ENCODE measurements at places on chromosomes 4 and X. TPM values are rescaled to one million over a fixed set of nuclear protein-coding genes. Genes with fewer than 3 reads are reported as not detected.

DNA sequence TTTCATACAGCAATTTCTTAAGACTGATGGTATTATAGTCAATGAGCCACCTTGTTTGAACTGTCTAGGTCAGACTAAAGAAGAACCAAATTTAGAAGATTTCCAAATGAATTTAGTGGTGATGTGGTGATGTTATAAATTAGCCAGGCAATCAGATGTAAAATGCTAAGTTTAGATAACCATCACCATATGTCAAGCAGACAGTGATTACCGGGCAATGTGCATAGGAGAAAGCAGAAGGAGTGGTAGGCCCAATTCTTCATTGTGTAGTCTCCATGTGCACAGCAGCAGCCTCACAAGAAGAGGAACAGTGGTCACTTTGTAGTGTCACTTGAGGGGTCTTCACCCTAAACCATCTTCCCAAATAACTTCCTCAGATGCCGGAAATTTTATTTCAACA lies 198.8 kb downstream of the ANTXR2 start:
- peaks cover 8% of the 10 kb centered on the region for H3K27me3 ChIP-seq
- H3K36me3 ChIP-seq = peaks cover 8% of the 10 kb centered on the region
- H3K27ac ChIP-seq = no peak overlapping the region

- DNase-seq = peak; percentile 24
- H3K4me3 ChIP-seq = peak overlapping the region; percentile 66
- H3K4me1 ChIP-seq = peaks cover 13% of the 10 kb centered on the region
- H3K27ac ChIP-seq = no peak overlapping the region
- no peaks in the 10 kb centered on the region for H3K36me3 ChIP-seq
Observed at GRCh38 chr4:118351851-118352827, 664 bp downstream of the PRSS12 start.

- H3K4me1 ChIP-seq = no peaks in the 10 kb centered on the region
- H3K27ac ChIP-seq = no peak overlapping the region
- no peaks in the 10 kb centered on the region for H3K27me3 ChIP-seq
- no peak for DNase-seq
- peaks cover 1% of the 10 kb centered on the region for H3K36me3 ChIP-seq
- no peak overlapping the region for H3K4me3 ChIP-seq
Observed at GRCh38 chr4:134548052-134548628, 346.6 kb upstream of the PABPC4L start.

DNA sequence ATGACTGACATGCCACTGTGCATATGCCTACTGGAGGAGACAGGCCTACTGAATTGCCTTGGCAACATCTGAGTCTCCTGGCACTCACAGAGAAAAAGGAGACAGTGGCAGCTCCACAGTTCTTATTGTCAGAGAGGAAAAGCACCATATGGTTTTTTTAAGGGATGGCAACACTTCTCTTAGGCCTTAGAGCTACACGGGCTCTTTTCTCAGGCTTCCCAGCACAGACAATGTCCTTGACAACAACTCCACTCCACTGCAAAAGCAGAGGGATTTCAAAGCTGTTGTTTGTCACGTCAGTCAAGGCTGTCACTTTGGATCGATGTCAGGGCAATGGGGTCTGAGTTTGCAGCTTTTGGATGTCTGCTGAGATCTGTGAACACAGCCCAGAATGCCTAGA lies 4.7 kb upstream of the CLCN4 start:
- peaks cover 35% of the 10 kb centered on the region for H3K27me3 ChIP-seq
- no peak for DNase-seq
- no peak overlapping the region for H3K4me3 ChIP-seq
- no peak overlapping the region for H3K27ac ChIP-seq
- H3K36me3 ChIP-seq = no peaks in the 10 kb centered on the region

- no peaks in the 10 kb centered on the region for H3K4me1 ChIP-seq
- no peaks in the 10 kb centered on the region for H3K27me3 ChIP-seq
Observed at GRCh38 chrX:9662148-9662547, 103.5 kb downstream of the GPR143 start.

GRCh38 chr4:10083861-10084641 lies 32.5 kb downstream of the WDR1 start:
- peaks cover 15% of the 10 kb centered on the region for H3K36me3 ChIP-seq
- no peak overlapping the region for H3K4me3 ChIP-seq
- no peaks in the 10 kb centered on the region for H3K27me3 ChIP-seq
- H3K4me1 ChIP-seq = no peaks in the 10 kb centered on the region
- no peak for DNase-seq

DNA sequence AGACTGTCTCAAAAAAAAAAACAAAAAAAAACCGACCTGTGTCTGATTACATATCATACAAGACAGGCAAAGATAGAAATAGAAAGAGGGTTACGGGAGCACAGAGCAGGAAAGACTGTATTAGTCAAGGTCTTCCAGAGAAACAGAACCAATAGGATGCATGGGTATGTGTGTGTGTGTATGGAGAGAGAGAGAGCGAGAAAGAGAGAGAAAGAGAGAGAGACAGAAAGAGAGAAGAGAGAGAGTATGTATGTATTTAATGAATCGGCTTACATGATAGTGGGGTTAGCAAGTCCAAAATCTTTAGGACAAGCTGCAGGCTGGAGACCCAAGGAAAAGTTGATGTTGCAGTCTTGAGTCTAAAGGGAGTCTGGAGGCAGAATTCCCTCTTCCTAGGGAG lies 7.5 kb upstream of the DDX3X start:
- DNase-seq = no peak
- H3K27me3 ChIP-seq = peaks cover 11% of the 10 kb centered on the region
- no peaks in the 10 kb centered on the region for H3K36me3 ChIP-seq
- no peak overlapping the region for H3K4me3 ChIP-seq
- H3K27ac ChIP-seq = no peak overlapping the region
- peaks cover 27% of the 10 kb centered on the region for H3K4me1 ChIP-seq

DNA sequence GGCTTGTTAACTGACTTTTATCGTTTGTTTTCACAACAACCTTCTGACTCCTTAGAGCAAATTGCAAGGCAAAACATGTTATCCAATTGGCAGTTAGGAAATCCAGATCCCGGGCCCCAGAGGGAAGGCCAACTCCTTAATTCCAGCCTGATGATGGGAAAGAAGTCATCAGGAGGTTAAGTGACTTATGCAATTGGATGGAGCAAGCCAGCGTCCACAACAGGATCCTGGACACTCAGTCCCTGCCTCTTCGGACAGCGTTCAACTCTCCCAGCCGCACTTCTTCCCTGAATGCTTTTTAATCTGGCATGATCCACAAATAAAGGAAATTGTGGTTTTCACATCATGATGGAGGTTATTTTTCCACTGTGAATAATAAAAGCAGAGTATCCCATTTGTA lies 310.1 kb downstream of the RAB28 start:
- no peaks in the 10 kb centered on the region for H3K36me3 ChIP-seq
- no peak overlapping the region for H3K4me3 ChIP-seq
- no peaks in the 10 kb centered on the region for H3K4me1 ChIP-seq

- H3K27ac ChIP-seq = no peak overlapping the region
- H3K27me3 ChIP-seq = no peaks in the 10 kb centered on the region
- no peaks in the 10 kb centered on the region for H3K4me1 ChIP-seq
- no peaks in the 10 kb centered on the region for H3K36me3 ChIP-seq
- H3K4me3 ChIP-seq = no peak overlapping the region
Observed at GRCh38 chr4:88295656-88296055, 11.3 kb upstream of the PPM1K start.

DNA sequence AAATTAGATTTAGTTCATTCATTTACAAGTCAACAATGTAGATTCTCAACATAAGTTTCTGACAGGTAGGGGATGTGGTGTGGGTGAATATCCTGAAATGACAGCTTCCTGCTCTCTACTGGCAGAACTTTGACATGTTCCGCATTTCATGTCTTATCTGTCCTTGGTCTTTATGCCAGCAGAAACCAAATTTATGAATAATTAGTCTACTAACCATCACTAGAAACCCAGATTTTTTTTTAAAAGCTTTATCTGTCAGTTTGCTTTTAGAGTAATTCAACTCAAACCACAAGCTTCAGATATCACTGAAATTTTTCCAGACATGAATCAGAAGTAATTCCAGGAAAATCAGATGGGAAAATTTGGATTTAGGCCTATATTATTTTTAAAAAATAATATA lies 17.9 kb downstream of the COQ2 start:
- no peaks in the 10 kb centered on the region for H3K27me3 ChIP-seq
- peaks cover 6% of the 10 kb centered on the region for H3K36me3 ChIP-seq
- no peak overlapping the region for H3K27ac ChIP-seq
- H3K4me1 ChIP-seq = peaks cover 17% of the 10 kb centered on the region

DNA sequence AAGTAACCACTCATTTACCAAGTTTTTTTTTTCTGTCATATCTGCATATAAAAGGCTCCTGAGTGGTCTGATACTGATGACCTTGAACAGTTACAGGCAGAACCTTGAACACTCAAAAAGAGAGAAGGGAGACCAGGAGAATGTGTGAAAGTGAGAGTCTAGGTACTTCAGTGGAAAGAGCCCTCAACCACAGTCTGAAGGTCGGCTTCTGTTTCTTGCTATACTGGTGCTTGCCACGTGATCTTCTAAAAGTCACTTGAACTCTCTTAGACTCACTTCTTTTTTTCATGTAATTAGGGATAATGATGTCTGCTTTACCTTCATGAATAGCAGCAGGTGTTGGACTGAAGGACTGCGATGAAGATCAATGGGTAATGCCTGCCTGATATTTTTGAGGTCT lies 22.8 kb downstream of the GABRB1 start:
- H3K4me3 ChIP-seq = no peak overlapping the region
- H3K27me3 ChIP-seq = peaks cover 20% of the 10 kb centered on the region
- no peak for DNase-seq
- no peaks in the 10 kb centered on the region for H3K4me1 ChIP-seq

- H3K27me3 ChIP-seq = no peaks in the 10 kb centered on the region
- H3K4me1 ChIP-seq = peaks cover 17% of the 10 kb centered on the region
- DNase-seq = no peak
- no peaks in the 10 kb centered on the region for H3K36me3 ChIP-seq
Observed at GRCh38 chr4:81625422-81626417, 154.0 kb upstream of the RASGEF1B start.

DNA sequence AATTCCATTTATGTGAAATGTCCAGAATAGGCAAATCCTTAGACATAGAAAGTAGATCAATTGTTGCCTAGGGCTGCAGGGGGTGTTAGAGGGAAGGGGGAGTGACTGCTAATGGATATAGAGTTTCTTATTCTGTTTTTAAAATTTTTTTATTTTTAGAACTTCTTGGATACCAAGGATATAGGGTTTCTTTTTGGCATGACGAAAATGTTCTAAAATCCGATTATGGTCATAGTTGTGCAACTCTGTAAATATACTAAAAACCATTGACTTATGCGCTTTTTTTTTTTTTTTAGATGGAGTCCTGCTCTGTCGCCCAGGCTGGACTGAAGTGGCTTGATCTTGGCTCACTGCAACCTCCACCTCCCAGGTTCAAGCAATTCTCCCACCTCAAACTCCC lies 125.2 kb upstream of the USP9X start:
- DNase-seq = no peak
- H3K4me3 ChIP-seq = no peak overlapping the region
- no peak overlapping the region for H3K27ac ChIP-seq
- H3K4me1 ChIP-seq = no peaks in the 10 kb centered on the region
- no peaks in the 10 kb centered on the region for H3K36me3 ChIP-seq
- H3K27me3 ChIP-seq = peaks cover 4% of the 10 kb centered on the region

DNA sequence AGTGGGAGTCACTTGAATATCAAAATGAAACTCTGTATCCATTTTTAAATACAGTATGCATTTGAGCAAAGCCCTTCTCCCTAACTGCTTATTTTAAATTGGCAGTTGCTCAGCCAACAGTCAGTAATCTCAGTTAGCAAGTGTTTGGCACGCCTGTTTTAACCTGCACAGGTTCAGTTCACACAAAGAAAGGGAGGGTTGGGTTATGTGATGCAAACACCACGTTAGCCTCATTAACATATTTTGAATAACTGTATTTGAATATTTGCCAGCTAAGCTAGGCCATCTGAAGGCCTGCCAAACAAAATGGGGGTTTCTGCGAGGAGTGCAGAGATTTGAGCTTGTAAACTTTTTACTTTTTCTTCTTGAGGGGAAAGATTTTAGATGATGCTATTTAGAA lies 19.8 kb downstream of the GAB1 start:
- H3K36me3 ChIP-seq = no peaks in the 10 kb centered on the region
- no peak overlapping the region for H3K4me3 ChIP-seq
- peaks cover 42% of the 10 kb centered on the region for H3K4me1 ChIP-seq
- H3K27me3 ChIP-seq = peaks cover 8% of the 10 kb centered on the region
- H3K27ac ChIP-seq = no peak overlapping the region

GRCh38 chr4:1051472-1051871 lies 40.0 kb downstream of the FGFRL1 start:
- no peak overlapping the region for H3K4me3 ChIP-seq
- no peak overlapping the region for H3K27ac ChIP-seq
- peaks cover 19% of the 10 kb centered on the region for H3K4me1 ChIP-seq
- no peak for DNase-seq

- no peak overlapping the region for H3K4me3 ChIP-seq
- H3K36me3 ChIP-seq = no peaks in the 10 kb centered on the region
- no peak overlapping the region for H3K27ac ChIP-seq
- no peaks in the 10 kb centered on the region for H3K27me3 ChIP-seq
- no peaks in the 10 kb centered on the region for H3K4me1 ChIP-seq
Observed at GRCh38 chr4:128471576-128471975, 184.0 kb upstream of the PGRMC2 start.

- no peaks in the 10 kb centered on the region for H3K27me3 ChIP-seq
- no peaks in the 10 kb centered on the region for H3K4me1 ChIP-seq
- no peaks in the 10 kb centered on the region for H3K36me3 ChIP-seq
- no peak for DNase-seq
Observed at GRCh38 chrX:33339219-33339618, 127.9 kb upstream of the DMD start.

DNA sequence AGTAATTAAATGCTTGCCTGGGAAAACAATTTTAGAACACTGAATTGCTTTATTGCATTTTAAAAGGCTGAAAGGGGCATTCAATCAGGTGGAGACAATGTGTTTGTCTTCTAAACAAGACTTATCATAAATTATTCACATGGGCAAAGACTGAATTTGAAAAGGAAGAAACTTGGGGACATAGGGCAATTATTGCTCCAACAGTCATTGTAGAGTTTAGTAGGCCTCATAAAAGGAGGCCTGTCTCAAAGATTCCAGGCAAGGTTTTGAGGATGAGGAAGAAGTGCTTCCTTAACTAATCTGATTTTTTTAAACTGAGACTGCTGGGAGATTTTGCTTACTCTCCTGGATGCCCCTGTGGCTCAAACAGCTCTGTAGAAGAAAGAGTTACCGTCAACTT lies 174.4 kb upstream of the RPS6KA3 start:
- peaks cover 27% of the 10 kb centered on the region for H3K4me1 ChIP-seq
- H3K27me3 ChIP-seq = peaks cover 8% of the 10 kb centered on the region
- no peak overlapping the region for H3K4me3 ChIP-seq
- DNase-seq = no peak
- H3K27ac ChIP-seq = no peak overlapping the region
- H3K36me3 ChIP-seq = no peaks in the 10 kb centered on the region

DNA sequence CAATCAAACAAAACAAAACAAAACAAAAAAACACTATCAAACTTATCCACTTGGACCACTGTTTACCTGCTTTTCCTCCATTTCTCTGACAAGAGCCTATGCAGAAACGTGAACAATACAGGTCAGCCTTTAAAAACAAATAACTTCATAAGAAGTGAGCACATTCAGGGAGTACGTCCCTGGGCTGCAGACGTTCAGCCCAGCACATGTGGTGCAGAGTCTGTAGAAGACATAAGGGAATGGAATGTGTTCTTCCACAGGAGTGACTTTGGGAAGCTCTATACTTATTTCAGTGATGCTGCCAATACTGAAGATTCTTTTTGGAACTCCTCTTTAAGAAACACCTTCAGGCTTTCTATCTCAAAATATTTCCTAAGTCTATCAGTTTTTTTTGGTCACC lies 120.6 kb downstream of the SPRY1 start:
- H3K27me3 ChIP-seq = no peaks in the 10 kb centered on the region
- H3K36me3 ChIP-seq = peaks cover 2% of the 10 kb centered on the region
- no peak for DNase-seq
- no peak overlapping the region for H3K4me3 ChIP-seq
- H3K4me1 ChIP-seq = peaks cover 5% of the 10 kb centered on the region

Gene VCX
- not detected for total RNA-seq

Gene PAK3
- 1.8 TPM for total RNA-seq

Gene PABPC1L2B
- total RNA-seq = not detected

Gene IGSF1
- total RNA-seq = not detected

Gene SRPX2
- not detected for total RNA-seq

Gene MAGEC2
- total RNA-seq = not detected

Gene MED14
- total RNA-seq = 47.1 TPM

Gene TENM3
- total RNA-seq = not detected

Data from activated T-cell treated with anti-CD3 and anti-CD28 coated beads, Interleukin-2, amount 50 U/mL, for 72 hours (primary cell).